Natural killer cell treated with Interleukin-12 subunit alpha and Interleukin-12 subunit beta and Interleukin-15 and Interleukin-18, amount 100 ng/mL, for 72 hours (primary cell): ENCODE measurements at places on chromosomes 12 and 14. TPM values are rescaled to one million over a fixed set of nuclear protein-coding genes. Genes with fewer than 3 reads are reported as not detected.

DNA sequence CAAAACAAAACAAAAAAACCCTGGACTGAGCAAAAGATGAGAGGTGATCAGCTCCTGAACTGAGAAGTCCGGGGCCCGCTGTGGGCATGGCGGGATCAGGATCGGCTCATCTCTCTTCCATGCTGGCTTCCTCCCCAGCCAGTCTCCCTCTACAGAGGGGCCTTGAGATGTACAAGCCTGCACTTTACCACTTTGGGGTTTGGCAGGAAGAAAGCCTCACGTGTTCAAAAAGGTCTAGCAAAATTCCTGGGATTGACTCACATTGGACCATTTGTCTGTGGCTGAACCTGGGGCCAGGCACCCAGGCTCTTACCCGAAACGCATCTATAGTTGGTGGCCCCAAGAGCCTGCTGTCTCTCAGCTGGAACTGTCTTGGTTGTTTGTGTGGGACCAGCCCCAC is 89.0 kb downstream of the SLC24A4 start:
- DNase-seq: no peak

DNA sequence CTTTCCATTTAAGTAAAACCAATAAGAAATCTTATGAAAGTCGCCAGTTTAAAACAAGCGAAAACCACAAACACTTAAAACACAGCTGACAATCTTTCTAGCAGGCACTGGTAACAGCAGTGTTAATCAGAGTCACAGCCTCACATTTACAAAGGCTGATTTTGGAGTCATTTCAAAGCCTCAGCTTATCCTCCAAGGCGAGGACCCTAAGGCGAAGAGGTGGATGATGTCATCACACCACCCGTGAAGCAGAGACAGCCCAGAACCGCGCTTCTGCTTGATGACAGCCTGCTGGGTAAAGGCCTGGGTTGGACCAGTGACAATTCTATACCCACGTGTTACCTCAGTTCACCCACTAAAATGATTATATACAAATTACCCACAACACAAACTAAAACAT is 10.1 kb downstream of the GOLGA3 start:
- peak; percentile 82 for DNase-seq

GRCh38 chr12:88781909-88782308 is 201.6 kb upstream of the KITLG start:
- no peak for DNase-seq

- DNase-seq: no peak
These were observed 347.9 kb downstream of the BCAT1 start for GRCh38 chr12:24600996-24601395.

The PLCZ1 gene
- total RNA-seq: not detected

- no peak for DNase-seq
These were observed 44.2 kb downstream of the ARID2 start for GRCh38 chr12:45773747-45774146.

DNA sequence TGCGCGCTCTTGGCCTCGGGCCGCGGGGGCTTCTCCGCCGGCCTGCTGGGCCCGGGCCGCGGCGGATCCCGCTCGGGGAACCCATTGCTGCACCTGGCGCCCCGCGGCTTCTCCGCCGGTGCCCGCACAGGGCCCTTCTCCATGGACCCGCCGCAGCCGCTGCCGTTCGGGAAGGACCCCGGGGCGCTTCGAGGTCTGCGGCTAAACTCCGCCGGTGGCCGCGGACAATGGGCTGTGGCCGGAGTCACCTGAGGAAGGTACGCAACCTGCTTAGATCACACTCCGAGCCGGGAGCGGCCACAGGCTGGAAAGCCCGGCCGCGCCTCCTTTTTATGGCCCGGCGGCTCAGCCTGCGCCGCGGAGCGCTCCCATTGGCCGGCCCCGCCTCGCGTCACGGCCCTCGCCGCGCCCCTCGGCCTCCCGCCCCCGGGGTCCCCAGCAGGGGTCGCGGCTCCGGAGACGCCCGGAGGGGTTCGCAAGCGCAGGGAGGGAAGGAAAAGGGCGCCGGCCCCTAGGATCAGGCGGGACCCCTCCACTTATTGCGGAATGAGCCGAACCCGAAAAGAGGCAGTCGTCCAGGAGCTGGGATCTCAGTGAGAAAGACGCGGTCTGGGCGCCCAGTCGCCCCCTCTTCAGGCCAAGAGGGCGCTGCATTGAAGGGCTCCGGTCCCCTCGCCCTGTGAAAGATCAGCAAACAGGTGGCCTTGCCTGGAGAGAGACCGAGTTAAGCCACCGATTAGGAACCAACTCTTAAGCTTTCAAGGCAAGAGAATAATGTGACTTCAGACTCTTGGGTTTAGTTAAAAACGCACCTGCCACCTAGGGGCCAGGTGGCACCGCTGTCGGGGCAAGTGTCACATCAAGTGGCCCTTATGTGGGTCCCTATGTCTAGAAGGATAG is at the start of gene GCH1:
Gene GCH1 (minus strand): TSS at position 306 of the 900 bp plus-strand sequence. CDS start 163 bp downstream, at position 143.
- peak; percentile 91 for DNase-seq

- no peak for DNase-seq
These were observed 918 bp downstream of the LIN7A start for GRCh38 chr12:80936642-80937390.

The LRP1-AS gene
- total RNA-seq: not detected

The IAPP gene
- total RNA-seq: not detected

- no peak for DNase-seq
These were observed 89.5 kb downstream of the SMOC1 start for GRCh38 chr14:69968681-69969080.

DNA sequence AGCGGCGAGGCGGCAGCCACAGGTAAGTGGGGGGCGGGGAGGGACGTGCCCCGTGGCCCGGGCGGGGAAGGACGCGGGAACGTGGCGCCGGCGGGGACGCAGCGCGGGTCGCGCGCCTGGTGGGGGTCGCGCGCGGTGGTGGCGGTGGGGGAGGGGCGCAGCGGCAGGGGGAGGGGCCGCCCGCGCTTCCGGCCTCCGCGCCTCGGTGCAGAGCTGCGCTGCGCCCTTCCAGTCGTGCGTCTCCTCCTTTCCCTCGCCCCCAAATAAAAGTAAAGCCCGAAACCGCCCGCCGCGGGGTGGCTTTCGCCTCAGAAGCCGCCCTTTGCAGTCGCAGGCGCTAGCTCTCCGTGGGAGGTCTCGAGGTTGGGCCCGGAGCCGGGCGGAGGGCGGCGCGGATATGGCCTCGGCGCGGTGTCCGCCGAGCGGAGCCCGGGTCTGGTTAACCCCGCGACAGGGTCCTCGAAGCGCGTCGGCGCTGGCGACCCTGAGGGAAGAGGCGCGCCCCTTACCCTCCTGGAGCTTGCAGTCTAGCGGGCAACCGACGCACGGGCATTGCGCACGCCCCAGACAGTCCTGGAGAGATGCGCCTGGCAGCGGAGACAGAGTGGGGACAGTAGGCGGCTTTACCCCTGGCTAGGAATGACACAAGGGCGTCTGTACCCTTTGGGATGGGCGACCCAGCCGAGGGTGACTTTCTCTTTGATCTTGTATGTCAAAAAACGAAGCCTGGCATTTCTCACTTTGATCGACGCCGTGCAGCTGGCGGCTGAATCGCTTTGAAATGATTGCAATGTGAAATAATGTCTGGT is 589 bp downstream of the ATF1 start:
- peak; percentile 78 for DNase-seq

GRCh38 chr14:64417055-64417770 is 29.1 kb downstream of the MTHFD1 start:
- DNase-seq: no peak

DNA sequence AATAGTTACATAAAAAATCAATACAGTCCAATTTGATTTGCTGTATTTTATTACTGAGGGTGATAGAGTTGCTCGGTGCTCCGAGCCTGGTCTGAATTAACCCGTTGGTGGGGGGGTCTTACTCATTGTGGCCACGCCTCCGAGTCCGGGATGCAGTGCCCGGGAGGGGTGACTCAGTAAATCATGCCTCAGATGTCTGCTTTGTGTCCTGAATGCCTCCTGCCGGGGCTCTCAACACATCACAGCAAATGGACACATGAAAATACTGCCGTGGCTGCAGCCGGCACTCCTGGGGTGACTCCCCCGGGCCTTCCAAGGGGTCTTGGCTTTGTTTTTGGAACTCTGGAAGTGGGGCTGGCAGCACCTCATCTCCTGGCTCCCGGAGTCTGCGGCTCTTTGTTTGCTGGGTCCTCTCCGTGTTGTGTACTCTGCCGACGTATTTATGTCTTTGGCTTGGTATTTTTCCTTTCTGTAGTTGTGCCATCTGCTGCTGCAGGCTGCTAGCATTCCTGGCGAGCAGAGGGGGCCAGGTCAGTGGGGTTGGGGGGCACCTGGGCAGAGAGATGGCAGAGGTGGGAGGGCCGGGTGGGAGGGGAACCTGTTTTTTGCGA is 129.0 kb downstream of the AACS start:
- peak; percentile 12 for DNase-seq

DNA sequence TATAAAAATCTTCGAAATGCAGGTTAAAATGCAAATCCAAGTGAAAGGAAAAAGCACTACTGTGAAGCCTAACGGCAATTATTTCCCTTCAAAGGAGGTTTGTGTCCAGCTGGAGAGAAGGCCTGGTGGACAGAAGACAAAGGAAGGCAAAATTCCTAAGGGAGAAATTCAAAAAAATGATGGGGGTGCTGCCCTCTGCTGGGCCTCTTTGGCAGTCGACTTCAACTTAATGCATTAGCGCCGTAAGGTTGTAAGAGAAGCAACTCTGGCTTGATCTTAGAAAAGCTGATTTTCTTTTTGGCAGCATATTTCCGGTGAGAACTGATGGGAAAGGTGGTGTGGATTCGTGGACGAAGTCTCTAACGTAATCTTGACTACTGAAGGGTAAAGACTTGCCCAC is 34.3 kb upstream of the CHFR start:
- DNase-seq: no peak
